Activated CD4-positive, alpha-beta T cell treated with anti-CD3 and anti-CD28 coated beads, Interleukin-2, amount 50 U/mL, for 48 hours (primary cell): ENCODE measurements at places on chromosomes 12 and 14.

DNA sequence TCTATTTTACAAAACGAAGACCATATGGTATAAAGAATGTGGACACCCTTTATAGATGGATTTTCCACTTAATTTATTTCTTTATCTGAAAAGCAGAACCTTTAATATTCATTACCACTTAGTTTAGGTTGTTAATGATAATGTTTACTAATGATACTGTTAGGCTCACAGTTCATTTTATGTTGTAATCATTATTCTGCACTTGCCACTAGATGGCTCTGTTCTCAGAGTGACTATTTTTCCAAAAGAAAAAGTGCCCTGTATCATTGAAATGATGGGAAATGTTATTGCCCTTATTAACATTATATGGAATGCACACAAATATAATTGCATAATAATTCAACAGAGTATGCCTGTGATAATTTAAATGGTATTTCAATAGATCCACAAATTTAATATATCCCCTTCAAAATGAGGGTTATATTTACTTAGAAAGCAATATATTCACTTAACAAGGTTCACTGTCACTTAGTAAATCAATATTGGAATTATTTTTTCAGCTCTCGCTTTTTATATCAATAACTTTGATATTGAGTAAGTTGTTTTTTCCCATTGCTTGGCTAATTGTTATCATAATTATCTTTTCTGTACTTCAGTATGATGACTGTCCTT lies 95.7 kb downstream of the PDE3A start:
- DNase-seq: no peak

GRCh38 chr14:76666746-76667145 lies 94.5 kb upstream of the VASH1 start:
- no peak for DNase-seq

- DNase-seq: no peak
Observed at GRCh38 chr14:99174770-99175319, 97.2 kb downstream of the BCL11B start.

- peak; percentile 90 for DNase-seq
Observed at GRCh38 chr14:91286530-91286937, 42.0 kb upstream of the GPR68 start.

DNA sequence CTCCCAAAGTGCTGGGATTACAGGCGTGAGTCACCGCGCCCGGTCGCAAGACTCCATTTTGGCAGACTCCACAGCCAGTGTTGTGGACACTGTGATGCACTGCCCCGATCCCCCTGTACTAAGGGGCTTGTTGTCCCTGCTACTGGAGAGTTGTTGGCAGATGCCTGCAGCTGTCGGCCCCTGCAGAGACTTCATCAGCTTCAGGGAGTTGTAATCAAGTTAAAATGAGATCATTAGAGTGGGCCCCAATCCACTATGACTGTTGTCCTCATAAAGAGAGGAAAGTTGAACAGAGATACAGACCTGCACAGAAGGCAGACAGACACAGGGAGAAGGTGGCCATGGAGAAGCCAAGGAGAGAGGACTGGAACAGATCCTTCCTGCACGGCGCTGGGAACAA lies 23.7 kb upstream of the TUBA1A start:
- no peak for DNase-seq

DNA sequence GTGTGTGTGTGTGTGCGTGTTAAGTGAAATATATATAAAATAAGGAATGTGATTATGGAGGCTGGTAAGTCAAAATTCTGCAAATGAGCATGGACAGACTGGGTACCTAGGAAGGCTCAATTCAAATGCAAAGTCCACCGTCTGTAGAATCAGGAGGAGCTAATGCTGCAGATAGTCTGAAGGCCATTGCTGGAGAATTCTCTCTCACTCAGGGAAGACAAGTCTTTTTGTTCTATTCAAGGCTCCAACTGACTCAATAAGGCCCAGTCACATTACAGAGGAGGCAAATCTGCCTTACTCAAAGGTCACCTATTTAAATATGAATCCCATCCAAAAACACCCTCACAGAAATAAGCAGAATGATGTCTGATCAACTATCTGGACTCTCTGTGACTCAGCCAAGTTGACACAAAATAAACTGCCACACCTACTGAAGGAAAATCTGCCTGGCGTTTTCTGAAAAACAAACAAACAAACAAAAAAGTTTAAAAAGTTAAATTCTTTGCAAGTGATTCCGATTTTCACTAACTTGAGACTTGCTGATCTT lies 684 bp upstream of the KLRF2 start:
- DNase-seq: no peak

DNA sequence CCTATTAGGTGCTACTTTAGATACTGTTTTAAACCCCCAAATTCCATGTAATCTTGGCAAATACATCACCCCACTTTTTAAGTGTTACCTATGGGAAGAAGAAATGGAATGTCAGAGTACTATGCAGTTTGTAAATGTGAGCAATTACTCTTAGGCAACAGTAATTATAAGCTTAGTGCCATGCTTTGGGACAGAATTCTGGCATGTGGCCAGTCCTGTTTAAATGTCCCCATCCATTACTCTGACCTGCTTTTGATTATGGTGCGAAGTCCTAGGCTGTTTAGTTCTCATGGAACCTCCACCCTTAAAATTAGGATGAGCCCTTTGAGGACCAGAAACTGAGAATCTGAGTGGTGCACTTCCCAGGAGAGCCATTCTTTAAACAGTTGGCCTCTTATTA lies 321.4 kb upstream of the RGS6 start:
- no peak for DNase-seq

- no peak for DNase-seq
Observed at GRCh38 chr12:42915426-42915825, 325.9 kb upstream of the PRICKLE1 start.

- peak; percentile 47 for DNase-seq
Observed at GRCh38 chr14:95480109-95480886, 36.2 kb downstream of the SYNE3 start.

DNA sequence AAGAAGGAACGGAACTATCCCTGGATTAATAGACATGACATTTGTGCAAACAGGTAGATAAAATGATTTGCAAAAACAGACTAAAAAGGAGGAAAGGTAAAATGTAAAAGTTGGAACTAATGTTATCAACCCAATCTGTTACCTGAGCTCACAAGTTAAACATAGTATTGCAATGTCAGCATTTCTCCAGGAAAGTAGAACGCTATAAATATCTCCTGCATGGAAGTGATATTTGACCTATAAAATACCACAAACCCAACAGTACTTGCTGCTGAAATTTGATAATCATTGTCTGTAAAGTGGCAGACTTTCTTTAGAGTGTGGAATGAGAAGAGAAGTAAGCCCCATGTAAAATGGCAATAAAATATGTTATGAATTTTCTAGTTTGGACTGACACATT lies 1435.7 kb downstream of the LRFN5 start:
- no peak for DNase-seq

- DNase-seq: peak; percentile 97
Observed at GRCh38 chr14:74860899-74861733, 14.8 kb downstream of the PROX2 start.
